ENCODE measurements at places on chromosomes 16 and 17. TPM values are rescaled to one million over a fixed set of nuclear protein-coding genes. Genes with fewer than 3 reads are reported as not detected.

- no peak for DNase-seq
These were observed 7.0 kb downstream of the PLXDC1 start for GRCh38 chr17:39144416-39144840.

DNA sequence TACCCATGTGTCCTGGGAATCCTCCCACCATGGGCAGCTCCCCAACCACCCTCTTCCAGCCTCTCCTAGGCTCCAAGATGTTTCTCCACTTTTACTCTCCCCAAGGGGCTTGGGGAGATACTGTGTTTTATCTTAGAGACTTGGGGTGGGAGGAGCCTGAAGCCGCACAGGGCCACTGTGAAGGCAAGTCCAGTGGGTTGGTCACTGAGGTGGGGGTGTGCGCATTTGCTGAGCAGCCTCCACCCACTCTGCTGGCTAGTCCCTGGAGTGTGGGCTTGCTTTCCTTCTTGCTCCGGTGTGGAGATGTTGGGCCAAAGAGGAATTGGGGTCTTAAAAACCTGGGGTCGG lies 4.1 kb upstream of the CLDN9 start:
- no peak for DNase-seq

DNA sequence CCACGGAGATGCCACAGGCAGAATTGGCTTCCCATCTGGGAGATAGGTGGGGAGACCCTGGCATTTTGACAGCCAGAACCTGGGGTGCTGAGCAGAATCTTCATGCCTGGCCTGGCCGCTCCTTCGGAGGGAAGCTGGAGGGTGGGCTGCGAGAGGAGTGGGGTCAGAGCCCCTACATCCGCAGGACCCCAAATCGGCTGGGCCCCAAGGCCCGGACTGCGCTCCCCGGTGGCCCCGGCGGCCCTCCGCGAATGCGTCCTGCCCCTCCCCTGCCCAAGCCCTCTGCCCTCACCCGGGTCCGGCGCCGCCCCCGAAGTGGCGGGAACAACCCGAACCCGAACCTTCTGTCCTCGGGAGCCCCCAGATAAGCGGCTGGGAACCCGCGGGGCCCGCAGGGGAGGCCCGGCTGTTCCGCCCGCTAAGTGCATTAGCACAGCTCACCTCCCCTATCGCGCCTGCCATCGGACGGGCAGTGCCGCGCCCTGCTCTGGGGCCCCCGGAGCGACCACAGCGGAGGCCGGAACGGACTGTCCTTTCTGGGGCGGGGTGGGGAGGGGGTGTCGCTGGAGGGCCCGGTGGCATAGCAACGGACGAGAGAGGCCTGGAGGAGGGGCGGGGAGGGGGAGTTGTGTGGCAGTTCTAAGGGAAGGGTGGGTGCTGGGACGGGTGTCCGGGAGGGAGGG lies 850 bp upstream of the PNMT start:
- DNase-seq: peak; percentile 35

DNA sequence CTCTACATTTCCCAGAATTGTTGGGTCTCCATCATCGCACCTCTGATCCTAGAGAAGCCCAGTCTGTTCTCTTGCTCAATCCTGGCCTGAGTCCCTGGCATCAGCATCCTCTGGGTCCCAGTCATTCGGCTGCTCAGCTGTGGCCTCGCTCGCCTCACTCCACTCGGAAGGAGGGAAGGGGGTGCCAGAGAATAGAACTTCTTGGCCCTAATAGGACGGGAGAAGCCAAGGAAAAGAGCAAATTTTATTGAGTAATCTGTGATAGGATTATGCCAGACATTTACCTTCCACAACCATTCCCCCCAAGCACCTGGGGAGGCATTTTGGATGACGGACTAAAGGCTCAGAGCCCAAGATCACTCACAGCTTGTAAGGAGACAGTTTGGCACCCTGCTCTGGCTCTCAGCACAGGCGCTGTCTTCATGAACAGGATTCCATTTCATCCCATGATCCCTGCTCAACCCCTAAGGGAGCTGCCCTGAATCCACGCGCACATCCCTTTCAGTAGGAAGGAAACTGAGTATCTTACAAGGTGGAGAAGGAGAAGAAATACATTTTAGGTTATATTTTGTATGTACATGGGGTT lies 498 bp upstream of the CLEC10A start:
- no peak for DNase-seq

- DNase-seq: no peak
These were observed 18.5 kb upstream of the SCNN1B start for GRCh38 chr16:23283571-23283970.

- no peak for DNase-seq
These were observed 181.2 kb upstream of the TBX2 start for GRCh38 chr17:61218438-61218837.

DNA sequence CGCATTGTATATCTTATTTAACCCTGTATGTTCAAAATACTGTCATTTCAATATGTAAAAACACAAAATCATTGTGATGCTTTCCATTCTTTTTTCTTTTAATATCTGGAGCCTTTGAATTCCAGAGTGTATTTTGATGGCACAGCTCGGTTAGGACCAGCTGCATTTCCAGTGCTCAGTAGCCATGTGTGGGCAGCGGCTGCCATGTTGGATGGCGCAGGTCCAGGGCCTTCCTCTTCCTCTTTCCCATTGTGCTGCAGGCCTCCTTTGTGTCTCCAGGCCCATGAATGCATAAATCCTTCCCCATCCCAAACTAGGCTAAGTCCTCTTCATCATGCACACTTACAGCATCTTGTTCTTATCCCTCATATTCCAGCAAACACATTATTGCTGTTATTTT lies 13.0 kb downstream of the IRX3 start:
- DNase-seq: no peak

DNA sequence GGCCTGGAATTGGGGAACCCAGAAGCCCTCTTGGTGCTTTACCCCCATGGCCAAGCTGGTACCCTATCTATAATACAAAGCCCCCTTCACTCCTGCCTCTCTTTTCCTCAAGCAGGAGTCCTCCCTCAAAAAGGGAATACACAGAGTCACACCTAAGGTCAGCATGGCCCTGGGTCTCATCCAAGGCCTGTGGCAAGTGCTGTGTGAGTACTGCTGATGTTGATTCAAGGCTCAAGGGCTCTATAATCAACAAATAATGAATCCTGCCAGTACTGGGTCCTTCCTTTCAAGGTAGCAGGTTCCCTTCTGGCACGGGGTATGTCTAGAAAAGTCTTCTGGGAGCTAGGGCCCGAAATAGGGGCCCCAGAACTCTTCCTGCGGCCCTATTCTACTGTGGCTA lies 187.3 kb downstream of the CYB561 start:
- DNase-seq: no peak

DNA sequence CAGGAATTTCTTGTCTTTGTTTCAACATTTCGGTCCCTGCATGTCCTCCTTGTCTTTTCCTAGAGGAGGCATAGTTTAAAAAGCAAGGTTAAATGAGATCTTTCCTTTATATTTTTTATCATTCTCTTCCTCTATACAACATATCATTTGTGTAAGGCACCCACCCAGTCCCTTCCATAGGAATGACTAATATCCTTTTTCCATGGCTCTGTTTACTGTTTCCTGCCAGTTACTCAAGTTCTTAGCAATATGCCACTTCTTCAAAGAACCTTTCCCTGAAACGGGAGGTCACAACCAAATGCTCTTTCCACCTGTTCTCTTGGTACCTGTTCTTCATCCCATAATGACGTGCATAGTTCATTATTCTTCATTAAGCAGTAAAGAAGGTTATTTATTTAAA lies 1237.1 kb upstream of the GOT2 start:
- no peak for DNase-seq

NCBP3 gene
- total RNA-seq: 29.5 TPM
